Right atrium auricular region (tissue), 2 donors: ENCODE measurements at places on chromosomes 4 and X. TPM values are rescaled to one million over a fixed set of nuclear protein-coding genes. Genes with fewer than 3 reads are reported as not detected.

DNA sequence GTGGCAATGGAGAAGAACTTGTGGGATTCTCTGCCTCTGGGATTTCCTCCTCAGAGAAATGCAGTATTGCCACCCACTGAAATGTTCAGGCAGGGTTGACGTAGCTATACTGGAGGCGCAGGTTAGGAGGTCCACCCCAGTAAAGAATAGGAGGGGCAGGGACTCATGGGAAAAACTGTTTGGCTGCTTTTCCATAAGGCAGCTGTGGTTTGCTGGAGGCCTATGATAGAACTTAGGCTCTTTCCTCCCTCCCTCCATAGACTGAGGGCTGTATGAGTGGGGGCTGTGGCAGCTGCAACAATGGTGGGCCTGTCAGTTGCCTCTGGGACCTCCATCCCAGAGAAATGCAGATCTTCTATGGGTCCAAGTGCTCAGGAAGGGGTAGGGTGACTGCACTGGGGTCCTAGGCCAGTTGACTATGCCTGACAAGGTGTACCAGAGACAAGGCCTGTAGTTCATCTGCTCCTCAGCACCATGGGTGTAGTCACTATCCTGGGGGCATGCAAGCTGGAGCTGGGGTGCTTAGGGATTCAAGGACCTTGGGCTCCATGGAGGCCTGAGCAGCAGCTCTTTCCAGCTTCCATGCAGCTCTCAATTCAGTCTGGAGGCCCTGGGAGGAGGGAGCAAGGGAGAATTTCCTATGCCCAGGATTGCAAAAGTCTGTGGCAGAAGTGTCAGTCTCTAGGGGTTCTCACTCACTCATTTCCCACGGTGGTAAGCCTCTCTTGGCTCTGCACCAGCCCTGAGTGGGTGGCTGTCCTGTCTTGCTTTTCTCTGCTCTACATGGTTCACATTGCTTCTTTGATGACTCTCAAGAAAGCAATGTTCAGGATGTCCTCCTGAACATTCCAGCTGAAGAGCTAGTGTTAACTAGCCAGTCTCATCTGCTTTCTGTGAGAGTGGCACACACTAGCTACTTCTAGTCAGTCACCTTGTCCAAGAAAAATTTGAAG is 353.0 kb downstream of the IDS start:
- DNase-seq: no peak

GRCh38 chr4:1728061-1728980 is 7.0 kb downstream of the TACC3 start:
- DNase-seq: no peak

PKD2 gene
- 21.5 TPM for total RNA-seq

GLRA2 gene
- not detected for total RNA-seq
